ENCODE measurements at places on chromosomes 2 and 18. TPM values are rescaled to one million over a fixed set of nuclear protein-coding genes. Genes with fewer than 3 reads are reported as not detected.

DNA sequence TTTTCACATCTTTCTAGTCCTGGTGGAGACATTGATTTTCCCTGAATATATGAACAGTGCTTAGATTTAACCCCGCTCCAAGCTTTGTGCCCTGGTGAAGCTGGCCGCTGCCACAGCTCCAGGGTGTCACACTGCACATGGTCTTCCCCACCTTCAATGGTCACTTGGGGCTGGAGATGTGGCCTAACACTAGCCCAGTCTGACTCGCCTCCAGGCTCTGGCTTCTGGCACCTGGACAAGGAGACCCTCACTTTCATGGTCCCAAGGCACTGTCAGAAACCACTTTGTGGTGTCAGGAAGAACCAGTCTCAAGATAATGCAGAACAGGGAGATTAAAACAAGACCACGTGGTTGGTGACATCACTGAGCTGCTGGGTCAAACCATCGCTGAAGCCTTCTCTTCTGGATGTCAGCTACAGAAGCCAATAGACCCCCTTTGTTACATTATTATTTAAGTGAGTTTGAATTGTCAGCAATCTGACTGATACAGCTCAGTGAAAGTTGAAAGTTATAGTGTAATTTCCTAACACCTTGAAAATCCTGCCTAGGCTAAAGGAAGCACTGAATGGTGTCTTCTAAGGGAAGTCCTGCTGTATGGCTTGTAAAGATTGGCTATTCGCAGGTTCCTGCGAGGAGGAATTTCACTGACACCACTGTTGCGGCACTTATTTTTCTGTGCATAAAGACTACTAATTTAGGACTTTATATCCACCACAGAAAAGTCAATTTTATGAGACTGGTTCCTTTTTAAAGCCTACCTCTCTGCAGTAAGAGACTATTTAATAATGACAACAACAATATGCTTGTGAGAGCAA, 55.0 kb upstream of the CTDP1 start:
- no peak for DNase-seq
- H3K27ac ChIP-seq = no peak overlapping the region
- H3K4me1 ChIP-seq = peaks cover 1% of the 10 kb centered on the region
- H3K4me3 ChIP-seq = no peak overlapping the region
- H3K27me3 ChIP-seq = no peaks in the 10 kb centered on the region
- no peaks in the 10 kb centered on the region for H3K36me3 ChIP-seq

- H3K27me3 ChIP-seq = no peaks in the 10 kb centered on the region
- no peak for DNase-seq
- H3K27ac ChIP-seq = no peak overlapping the region
- H3K36me3 ChIP-seq = no peaks in the 10 kb centered on the region
- H3K4me1 ChIP-seq = no peaks in the 10 kb centered on the region
These were observed 26.5 kb upstream of the RNF103 start for GRCh38 chr2:86650188-86650587.

DNA sequence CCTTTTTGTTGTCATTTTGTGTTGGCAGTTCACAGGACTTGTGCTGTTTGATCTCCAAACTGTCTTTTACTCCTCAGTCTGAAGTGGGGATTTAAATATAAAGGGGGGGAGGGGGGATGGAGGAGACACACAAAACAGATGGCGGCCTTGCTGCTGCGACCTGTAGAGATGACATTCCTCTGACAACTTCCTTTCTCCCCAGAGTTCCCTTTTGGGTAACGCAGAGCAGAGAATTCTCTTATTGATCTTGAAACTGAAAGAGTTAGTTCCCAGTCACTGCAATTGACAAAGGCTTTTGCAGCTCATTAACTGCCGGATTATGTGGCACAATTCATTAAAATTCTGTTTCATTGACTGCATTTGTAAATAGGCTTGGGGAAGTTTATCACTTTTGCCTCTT, 279.3 kb downstream of the TSN start:
- H3K27ac ChIP-seq = no peak overlapping the region
- H3K27me3 ChIP-seq = no peaks in the 10 kb centered on the region
- no peaks in the 10 kb centered on the region for H3K4me1 ChIP-seq
- DNase-seq = no peak

DNA sequence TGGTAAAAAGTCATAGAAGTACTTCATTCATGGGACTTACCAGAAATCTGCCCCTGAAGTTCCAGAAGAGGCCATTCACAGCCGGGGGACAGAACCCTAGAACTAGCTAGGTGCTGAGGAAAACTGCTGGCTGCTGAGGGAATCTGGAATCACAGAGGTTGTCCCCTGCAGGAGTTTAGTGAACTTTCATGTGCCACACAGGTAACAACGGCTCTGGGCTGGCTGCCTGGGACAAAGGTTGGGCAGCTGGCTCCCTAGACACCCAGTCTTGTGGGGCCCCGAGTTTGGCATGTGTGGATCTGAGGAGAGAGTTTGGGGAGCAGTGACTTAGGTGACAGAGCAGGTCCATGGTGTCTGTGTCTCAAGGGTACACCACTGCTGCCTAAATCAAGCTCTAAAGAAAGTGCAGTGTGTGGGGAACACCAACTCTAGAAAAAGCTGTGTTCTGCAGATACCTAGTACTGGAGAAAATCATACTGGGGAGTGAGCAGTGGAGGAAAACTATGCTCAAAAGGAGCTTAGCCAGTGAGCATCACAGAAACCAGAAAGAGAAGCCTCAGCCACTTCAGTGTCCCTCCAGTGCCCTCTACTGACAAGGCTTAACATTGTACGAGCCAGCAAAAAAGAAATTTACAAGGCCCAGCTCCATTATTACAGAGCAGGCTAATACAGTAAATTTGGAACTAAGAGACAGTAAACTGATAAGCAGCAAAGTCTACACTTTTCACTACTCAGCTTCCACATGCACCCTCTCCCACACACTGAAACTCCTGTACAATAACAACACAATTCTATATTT, 15.2 kb downstream of the GALNT3 start:
- no peaks in the 10 kb centered on the region for H3K4me1 ChIP-seq
- H3K4me3 ChIP-seq = no peak overlapping the region
- no peaks in the 10 kb centered on the region for H3K27me3 ChIP-seq
- no peaks in the 10 kb centered on the region for H3K36me3 ChIP-seq

DNA sequence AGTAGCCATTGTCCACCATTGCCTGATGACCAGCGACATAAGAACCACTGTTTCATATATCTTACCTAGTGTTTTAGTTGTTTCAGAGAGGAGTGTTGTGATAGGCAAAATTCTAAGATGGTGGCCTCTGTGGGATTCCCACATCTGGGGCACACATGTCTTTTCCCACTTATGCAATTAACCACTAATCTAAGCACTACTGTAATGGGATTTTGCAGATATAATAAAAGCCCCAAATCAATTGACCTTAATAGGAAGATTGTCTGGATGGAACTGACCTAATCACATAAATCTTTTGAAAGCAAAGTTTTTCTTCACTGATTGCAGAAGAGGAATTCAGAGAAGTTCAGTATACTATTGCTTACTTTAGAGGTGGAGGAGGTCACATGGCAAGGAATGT, 469.9 kb downstream of the NUP35 start:
- H3K27me3 ChIP-seq = no peaks in the 10 kb centered on the region
- H3K36me3 ChIP-seq = no peaks in the 10 kb centered on the region
- no peak overlapping the region for H3K4me3 ChIP-seq

The FBXO15 gene
- 1.4 TPM for total RNA-seq
